GM10248 (cell line): ENCODE measurements at places on chromosomes 1 and 21.
A peak's percentile ranks its signal among the peaks of the same experiment; 100 is the strongest.

DNA sequence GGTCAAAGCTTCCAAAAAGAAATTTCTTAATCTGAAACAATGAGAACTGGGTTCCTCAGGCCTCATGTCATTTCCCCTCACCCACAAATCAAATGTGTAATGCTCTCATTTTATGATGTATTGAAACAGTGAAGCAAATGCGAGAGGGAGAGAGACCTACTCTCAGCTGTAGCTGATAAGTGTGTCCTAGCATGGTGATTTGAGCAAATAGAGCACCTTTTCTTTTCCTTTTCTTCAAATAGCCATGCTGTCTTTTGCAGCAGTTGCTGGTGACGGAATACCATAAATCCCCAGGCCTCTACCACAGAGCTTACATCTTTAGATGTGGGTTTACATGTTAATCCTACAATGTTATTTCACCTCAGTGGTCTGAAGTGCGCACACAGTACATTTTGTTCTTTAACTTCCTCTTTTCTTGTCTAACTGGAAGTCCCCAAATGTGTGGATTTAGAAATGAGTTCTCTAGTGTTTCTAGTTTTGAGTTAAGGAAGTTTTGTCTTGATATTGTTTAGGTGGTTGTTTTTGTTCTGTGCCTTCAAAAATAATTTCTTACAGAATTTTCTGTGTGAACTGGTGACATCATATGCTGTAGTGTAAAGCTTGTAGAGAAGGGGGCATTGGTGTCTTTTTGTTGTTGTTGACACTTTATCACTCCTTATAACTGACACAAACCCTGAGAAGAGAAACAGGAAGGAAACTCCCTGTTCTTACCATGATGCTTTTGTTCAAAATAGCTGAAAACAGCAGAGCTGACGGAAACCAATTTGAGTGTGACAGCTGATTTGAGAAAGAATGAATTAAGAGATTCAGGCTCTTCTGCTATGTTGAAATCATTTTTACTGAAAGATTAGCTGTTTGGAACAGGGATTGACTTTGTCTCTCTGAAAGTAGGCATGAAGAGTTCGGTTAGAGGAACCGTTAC lies 12.2 kb downstream of the SMAP2 start:
- peak; percentile 52 for DNase-seq

GRCh38 chr1:194795917-194796593 lies 1609.6 kb upstream of the B3GALT2 start:
- no peak for DNase-seq

DNA sequence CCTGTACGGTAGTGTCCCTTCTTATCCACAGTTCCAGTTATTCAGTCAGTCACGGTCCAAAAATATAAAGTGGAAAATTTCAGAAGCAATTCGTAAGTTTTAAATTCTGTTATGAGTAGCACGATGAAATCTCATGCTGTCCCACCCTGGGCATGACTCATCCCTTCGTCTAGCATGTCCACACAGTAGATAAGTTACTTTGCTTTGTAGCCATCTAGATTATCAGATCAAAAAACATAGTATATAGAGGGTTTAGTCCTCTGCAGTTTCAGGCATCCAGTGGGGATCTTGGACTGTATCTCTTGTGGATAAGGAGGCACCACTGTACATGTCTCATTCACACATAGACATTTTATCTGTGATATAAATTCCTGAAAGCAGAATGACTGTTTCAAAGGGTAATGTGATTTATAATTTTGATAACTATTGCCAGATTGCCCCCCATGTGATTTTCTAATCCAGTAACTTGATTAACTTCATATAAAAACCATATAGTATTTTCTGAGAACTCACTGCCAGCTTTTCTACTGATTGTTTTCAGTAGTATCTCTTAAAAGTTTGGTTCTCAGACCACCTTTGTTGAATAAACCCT lies 143.3 kb downstream of the DYRK1A start:
- no peak for DNase-seq

DNA sequence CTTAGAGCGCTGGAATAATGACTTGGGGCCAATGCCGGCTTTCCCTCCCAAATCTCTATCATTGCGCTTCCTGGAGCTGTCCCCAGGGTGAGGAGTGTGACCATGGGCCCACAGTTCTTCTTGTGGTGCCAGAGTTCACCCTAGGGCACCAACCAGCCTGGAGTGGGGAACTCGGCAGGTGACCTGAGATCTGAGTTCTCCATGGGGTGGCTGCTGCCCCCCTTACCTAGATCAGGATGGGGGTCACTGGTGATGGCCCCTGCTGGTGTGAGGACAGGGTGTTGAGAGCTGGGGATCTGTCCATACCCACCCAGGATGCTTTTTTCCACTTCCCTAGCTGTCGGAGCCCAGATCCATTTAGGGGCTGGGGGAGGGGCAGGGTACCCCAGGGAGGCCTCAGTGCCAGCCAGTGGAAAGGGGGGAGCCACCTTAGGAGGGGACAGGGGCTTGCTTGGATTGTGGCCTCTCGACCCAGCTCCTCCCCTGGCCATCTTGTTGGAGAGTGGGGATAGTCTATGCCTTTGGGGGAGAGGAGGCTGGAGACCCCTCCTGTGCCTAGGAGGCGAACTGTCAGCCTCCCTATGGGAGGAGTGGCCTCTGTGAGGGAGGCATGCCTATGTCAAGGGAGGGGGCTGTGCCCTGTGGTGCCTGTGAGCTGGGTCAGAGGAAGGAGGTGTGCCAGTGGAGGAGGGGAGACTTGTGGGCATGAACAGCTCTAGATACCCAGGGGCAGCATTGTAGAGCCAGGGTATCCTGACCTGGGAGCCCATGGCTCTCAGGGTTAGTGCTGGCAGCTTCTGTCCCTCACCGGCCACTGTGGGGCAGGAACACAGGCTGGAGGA lies 1.7 kb downstream of the FOXO6 start:
- DNase-seq = no peak

GRCh38 chr21:41564871-41565274 lies 56.9 kb upstream of the TMPRSS2 start:
- no peak for DNase-seq

DNA sequence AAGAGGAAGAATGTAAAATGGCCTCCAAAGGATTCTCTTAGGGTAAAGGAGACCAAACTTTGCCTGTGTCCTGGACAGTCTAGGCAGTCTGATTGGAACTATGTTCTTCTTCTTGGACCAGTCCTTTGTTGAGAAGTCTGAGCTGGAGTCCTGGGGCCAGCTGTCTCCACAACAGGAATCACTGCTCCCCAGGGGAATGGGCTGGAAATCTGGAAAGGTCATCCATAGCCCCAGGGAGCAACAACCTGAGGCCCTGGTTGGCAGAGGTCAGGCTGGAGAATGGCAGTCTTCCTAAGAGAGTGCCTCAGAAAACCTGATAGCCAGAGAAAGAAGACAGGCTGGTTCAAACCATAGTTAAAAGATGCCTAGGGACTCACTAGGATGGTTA lies 68.7 kb downstream of the PLXNA2 start:
- DNase-seq = no peak

DNA sequence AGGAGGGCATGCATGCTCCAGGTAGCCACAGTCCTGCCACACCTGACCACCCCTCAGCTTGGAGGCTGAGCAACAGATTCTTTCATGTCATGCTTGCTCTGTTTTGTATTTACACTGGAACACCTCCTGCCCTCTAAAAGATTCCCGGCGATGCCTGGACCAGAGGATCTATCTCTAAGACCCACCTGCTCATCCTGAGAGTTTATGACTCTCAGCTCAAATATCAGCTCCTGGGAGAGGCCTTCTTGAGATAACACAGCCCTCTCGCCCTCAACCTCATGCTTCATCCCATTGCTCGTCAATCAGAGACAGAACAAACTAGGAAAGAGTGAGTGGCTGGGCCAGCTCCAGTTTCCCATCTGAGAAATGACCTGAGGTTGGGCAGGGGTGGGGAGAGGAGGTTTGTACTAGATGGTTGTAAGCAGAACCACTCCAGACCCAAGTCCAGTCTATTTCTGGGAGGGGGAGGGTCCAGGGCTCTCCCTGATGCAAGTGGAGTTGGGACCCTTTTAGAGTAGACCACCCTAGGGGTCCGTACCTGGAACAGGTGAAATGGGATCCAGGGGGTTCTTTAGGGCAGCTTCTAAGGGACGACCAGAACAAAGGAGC lies 524.5 kb downstream of the MATN1 start:
- no peak for DNase-seq

DNA sequence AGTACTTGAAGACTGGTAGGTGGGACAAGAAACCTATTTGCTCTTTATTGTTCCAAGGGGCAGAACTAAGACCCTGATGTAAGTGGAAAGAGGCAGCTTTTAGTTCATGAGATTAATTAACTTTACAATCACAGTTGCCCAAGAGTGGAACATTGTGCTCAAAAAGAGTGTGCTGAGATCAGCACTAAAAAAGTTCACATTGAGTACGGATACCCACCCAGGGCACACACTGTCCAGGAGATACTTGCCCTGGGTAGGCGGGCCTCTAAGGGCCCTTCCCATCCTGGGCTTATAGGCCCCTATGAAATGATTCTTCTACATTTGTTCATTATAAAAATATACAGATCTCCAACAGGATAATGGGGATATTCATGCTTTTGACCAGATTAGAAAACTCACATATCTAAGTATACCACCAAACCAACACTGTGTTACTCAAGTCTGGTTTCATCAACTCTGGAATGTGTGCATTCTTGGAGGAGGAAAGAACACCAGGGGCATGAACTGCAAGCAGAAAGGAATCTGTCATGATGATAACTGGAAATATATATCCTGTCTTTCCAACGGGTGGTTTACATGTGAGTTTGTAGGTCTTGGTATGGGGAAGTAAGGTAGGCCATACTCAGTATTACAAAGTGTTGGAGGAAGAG lies 626.2 kb downstream of the SMYD3 start:
- no peak for DNase-seq

DNA sequence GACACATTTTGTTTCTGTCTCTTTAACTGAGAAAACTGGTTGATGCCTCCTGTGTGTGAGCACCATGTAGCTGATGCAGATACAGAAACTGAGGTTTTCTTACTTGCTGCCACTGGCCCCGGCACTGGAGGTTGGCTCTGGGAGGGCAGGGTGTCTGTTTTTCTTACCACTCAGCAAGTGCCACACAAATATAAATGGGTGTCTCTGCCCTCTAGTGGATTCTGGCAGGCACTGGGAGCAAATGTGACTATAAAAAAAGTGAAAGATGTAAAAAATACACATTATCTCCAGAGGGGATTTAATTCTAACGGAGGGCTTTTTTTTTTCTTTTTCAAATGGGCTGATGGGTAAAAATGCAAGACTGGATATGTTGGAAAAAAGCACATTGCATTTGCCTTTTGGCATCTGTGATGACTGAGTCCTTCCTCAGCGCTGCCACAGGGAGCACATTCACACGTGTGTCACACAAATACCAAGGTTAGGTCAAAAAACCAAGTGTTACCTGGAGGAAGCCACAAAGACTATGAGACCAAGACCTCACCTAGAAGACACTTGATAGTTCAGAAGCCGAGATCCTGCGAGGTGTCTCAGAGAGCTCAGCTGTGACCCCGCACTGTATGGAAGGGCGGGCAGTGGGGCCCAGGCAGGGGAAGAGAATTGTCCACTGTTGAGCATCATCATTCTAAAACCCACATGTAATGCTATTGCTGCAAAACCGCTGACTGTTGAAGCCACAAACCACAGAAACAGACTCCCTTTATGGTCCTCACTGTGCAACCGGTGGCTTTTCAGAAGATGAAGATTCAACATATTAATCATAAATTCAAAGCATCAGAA lies 18.9 kb downstream of the PGBD2 start:
- peak; percentile 42 for DNase-seq

- no peak for DNase-seq
Measured at GRCh38 chr1:171350594-171350993, 36.6 kb downstream of the FMO4 start.

DNA sequence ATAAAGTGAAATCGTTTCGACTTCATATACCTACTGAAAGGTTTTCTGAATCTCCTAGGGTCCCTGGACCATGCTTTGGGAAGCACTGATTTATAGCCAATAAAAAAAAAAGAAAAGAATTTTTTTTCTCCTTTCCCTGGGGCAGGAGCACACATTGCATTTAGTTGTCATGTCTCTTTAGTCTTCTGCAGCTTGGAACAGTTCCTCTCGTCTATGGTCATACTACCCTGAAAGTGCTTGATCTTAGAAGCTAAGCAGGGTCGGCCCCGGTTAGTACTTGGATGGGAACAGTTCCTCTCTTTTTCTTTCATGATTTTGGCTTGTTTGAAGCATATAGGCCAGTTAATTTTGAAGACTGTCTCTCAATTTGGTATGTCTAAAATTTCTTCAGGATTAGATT lies 3.7 kb upstream of the SERPINC1 start:
- DNase-seq = no peak

GRCh38 chr1:40844079-40844478 lies 18.1 kb downstream of the CITED4 start:
- no peak for DNase-seq

DNA sequence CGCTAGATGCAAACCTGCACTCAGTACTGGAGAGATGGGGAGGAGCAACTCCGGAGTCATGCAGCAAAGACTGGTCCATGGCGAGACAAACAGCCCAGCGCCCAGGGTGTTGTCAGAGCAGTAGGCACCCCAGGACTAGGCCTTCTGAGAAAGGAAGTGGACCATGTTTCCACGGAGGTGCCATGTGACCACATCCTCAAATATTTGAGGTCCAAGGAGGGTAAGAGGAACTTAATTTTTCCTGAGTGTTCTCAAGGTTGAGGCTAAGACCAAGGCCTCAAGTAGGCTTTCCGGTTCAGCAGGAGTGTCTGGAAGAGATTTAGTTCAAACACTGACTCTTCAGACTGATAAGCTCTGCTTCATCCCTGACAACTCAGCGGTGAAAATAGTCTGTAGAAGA lies 186.2 kb downstream of the RHOU start:
- DNase-seq = no peak

GRCh38 chr1:150515328-150516049 lies at the start of gene FALEC:
FALEC (plus strand) TSS chr1:150515752.
- peak; percentile 99 for DNase-seq

GRCh38 chr1:39132505-39133339 lies 71.8 kb upstream of the MACF1 start:
- no peak for DNase-seq

DNA sequence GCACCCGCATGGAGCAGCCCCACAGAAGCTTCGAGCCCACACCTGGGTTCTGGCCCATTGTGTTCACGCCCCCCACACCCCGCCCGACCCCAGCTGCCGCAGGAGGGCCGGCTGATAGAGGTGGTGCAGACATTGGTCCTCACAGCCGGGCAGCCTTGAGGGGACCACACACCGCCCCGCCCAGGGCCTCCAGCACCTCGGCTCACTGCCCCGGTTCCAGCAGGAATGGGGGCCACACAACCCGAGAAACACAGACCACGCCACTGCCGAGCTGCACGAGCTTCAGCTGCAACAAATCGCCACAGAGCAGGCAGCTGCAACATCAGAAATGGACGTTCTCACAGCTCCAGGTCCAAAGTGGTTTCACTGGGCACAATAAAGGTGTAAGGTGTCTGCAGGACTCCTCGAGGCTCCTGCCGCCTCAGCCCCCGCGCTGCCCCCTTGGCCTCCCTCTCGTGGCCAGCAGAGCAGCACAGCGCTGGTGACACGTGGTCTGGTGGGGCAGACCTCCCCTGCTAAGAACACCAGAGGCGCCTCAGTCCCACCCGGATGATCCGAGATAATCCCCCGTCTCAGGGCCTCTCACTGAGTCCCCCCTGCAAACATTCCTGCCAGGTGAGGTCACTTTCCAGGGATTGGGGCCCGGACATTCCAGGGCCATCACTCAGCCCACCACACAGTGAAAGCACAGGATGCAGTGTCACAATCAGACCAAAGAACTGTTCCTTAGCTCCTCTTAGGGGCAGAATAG lies 62.3 kb upstream of the ADARB1 start:
- no peak for DNase-seq
